ENCODE measurements at places on chromosomes 7 and 10.

GRCh38 chr10:17880601-17881000, 71.1 kb upstream of the SLC39A12 start:
- DNase-seq, result no peak

DNA sequence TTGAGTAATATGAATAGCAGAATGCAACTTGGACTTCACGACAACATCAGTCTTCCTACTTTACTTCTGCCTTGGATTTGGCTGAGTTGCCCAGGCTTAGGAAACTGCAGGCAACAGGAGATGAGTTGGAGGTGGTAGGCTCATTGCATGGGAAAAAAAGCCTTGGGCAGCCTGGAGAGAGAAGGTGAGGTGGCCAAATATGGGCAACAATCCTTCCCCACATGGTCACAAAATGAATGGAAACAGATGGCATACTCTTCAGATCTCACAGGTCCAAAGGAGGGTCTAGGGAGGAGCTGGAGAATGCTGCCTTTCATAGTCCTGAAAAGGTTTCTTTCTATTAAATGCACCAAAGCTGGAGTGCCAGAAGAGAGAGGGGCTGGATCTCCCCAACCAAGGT, 128.6 kb upstream of the AOAH start:
- no peak for DNase-seq

DNA sequence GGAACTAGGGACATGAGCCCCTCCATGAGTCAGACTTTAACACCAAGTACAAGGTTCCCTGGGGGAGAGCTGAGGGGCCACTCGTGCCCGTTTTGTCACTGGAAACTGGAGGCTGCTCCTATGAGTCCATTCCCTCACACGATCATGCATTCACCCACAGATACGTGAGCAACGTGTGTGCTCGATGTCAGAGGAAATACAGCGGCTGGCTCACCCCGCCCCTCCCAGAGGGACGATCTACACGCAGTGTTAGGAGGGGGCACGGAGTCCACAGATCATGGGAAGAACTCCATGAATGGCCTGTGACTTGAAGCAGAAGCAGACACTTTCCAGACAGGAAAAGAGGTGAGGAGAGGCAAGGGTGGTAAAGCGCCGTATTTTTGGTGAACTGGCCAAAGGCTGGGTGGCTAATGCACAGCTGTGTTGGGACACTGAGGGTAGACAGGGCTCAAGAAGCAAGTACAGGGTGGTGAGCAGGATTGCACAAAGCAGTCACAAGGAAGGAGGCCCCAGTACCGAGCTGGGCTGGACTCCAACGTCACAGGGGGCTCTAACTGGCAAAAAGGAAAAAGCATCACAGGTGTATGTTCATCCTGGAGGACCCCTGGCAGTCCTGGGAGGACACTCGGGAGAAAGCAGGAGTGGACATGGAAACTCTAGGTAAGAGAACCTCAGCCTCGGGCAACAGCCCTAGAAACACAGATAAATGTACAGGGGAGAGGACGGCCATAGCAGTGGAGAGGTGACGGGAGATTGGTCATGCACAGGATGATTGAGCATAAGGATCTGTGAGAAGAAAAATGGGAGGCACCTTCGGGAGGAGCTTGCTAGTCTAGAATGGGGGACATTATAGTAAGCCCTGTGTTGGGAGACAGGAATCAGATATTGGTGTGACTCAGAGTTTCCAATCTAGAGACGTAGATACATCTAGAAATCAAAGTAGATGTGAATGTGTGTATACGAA, 41.2 kb downstream of the TNS3 start:
- no peak for DNase-seq

DNA sequence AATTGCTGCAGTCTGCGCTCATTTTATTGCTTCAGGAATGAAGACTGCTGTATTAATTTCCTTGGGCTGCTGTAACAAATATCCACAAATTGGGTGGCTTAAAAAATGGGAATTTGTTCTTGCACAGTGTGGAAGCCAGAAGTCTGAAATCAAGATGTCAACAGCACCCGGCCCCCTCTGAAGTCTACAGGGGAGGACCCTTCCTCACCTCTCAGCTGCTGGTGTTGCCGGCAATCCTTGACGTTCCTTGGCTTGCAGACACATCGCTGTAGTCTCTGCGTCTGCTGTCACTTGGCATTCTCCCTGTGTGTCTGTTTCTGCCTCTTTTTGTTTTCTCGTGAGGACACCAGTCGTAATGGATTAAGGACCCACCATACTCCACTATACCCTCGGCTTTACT, 166.2 kb downstream of the PTPN20 start:
- DNase-seq, result no peak
